Iris pigment epithelial cell (primary cell): ENCODE measurements at places on chromosomes 12 and 14.

- no peak for DNase-seq
Measured at GRCh38 chr14:99636487-99636886, 8.4 kb upstream of the HHIPL1 start.

GRCh38 chr14:100708425-100709288 is 18.0 kb upstream of the DLK1 start:
- peak; percentile 28 for DNase-seq

DNA sequence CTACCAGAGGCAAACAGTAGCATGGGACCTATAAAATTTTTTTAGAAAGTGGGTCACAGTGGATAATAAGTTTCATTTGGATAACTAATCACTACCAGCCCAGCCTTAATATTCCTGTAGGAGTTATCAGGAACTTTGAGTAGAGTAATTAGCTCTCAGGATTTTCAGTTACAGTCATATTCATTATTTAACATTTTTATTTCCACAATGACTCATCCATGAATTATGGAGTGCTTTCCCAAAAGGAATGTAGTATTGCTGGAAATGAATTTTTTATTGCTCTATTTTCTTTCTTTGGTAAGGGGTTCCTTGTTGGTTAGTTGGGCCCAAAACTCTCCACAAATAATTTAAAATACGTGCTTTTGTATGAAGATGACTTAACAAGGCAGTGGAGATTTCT is 53.7 kb downstream of the ERC1 start:
- DNase-seq: peak; percentile 34

GRCh38 chr12:58117201-58117600 is 175.8 kb downstream of the ATP23 start:
- no peak for DNase-seq

- no peak for DNase-seq
Measured at GRCh38 chr14:34460295-34460694, 1.7 kb downstream of the SPTSSA start.

GRCh38 chr12:11540615-11541310 is 108.7 kb upstream of the ETV6 start:
- DNase-seq: no peak
